ENCODE measurements at places on chromosomes 3 and 15.

GRCh38 chr3:187640569-187641059 lies 29.6 kb downstream of the SST start:
- no peak for DNase-seq

DNA sequence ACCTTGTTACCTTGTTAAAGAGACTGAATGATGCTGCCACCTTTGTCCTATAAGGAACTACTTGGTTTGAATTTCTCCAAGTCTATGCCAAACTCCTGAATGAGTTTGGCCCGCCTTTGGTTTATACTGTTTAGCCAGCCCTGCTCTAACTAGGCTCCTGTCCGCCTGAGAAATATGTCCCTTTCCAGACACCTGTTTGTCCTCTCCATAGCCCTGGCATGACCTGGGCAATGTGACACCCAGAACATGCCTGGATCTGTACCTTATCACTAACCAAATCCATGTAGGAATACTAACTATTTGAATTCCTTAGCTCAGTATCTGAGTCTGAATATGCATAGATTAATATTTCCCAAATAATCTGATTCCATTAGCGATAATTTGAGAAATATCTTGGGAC lies 24.4 kb upstream of the TMC3 start:
- no peak for DNase-seq

- DNase-seq: no peak
Measured at GRCh38 chr3:122183893-122184590, 574 bp downstream of the CASR start.

- no peak for DNase-seq
Measured at GRCh38 chr3:115804713-115805119, 181.4 kb downstream of the GAP43 start.

- DNase-seq: no peak
Measured at GRCh38 chr3:536417-536813, 339.9 kb downstream of the CHL1 start.

DNA sequence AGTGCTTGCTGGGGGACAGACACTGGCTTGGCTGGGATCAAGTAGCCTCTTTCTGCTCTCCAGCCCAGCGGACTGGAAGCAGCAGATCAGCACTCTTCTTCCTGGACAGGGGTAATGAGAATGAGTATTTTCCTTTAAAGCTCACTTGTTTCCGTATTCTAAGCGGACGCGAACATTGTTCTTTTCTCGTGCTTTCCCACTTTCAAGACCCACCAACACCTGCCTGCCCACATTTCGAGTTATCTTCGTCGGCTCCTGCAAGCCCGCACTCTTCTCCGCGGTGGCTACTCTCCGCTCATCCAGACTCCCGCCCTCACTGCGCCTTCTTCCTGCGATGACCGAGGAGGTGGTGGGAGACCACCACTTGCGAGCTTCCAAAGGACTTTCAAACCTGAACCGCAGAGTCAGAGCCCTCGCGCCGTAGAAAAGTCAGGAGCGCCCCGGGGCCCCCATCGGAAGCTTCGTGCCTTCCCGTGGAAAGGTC lies 1.6 kb upstream of the PPM1L start:
- no peak for DNase-seq

GRCh38 chr3:36837089-36837488 lies 72.7 kb upstream of the DCLK3 start:
- no peak for DNase-seq

GRCh38 chr3:194739498-194740284 lies 54.0 kb downstream of the FAM43A start:
- DNase-seq: no peak

DNA sequence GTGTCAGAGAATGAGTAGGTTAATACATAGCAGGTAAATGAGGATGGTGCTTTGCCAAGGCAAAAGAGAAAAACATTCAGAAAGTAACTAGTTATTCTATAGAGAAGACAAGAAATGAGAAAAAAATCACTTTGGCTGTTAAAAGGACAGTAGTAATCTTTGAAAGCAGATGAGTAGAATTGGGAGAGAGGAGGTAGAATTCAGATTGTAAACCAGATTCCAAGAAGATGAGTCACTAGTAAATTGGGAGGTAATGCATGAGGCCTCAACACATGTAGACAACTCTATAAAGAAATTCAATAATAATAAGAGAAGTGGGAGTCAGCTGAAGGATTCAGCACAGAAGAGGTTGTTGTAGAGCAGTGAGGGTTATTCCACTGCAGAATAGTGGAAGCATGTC lies 81.4 kb downstream of the MBNL1 start:
- no peak for DNase-seq

DNA sequence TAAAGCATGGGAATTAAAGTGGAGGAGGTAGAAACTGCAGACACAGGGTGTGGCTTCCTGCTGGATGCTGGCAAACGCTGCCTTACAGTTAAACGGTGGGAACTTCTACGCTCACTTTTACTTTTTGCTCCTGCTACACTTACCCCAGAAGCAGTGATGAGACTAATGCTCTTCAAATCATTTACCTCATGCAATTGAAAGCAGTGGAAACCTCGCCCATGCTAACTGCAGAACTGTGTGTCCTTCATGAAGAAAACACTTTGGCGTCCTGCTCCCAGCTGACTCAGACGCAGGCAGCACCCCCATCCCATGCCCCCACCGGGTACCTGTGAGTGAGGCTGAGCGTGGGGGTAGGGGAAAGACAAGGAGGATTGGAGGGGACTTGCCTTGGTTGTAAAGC lies 31.8 kb downstream of the UPK1B start:
- no peak for DNase-seq

GRCh38 chr3:141095546-141095937 lies 44.4 kb downstream of the SPSB4 start:
- no peak for DNase-seq

DNA sequence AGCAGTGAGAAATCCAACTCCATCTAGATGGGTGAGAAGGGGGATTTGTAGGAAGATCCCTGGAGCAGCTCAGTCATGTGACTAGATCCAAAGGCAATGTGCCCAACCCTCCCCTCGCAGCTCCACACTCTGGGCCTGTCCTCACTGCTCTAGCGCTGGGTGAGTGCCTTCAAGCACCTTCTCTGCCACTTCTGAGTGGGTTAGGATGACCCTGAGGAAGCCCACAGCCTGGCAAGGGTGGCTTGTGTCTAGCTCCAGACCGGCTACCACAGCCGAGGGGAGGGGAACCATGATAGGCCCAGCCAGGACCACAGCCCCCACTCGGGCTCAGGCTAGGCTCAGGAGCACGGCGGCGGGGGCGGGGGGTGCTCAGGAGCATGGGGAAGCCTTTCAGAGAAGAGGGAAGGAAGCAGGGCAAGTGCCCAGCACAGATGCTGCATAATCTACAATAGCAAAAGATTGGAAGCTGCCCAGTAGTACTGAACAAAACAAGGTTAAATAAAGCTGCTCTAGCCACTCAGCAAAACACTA lies 1.7 kb downstream of the SPATA12 start:
- DNase-seq: no peak

DNA sequence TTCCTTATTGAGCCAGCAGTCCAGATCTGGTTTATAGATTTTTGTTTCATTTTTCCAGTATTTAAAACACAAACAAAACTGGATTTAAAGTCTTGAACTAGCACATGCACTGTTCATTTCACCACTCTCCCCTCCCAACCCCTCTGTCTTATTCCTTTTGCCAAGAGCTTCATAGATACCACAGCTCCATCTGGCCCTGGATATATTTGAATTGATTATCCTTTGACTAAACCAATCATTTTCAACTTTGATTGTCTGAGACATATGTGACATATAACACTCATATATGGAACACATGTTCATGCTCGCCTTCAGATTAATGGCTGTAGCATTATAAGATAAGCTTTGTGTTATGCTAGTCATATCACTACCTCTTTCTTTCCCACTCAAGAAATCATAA lies 376.6 kb upstream of the NAALADL2 start:
- no peak for DNase-seq

DNA sequence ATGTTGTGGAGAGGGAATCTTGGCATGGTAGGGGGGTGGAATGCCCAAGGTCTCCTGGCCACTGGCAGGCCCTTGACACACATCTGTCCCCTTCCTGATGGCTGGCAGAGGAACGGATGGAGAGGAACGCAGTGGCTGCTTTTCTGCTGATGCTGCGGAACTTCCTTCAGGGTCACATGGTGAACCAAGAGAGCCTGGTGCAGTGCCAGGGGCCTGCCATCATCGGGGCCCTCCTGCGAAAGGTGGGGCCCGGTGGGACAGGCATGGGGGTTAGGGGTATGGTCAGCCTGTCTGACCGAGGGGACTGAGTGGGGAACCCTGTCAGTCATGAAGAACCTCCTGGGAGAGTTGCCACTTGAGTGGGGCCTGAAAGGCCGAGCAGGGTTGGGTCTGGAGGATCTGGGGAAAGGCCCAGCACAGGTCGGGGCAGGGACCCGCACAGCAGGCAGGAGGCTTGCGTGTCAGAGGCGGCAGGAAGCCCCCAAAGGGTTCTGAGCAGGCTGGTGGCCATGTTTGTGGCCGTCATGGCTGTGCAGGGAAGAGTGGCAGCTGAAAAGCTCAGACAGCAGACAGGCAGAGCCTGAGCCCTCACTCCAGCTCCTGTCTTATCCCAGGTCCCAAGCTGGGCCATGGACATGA lies 18.1 kb downstream of the NBEAL2 start:
- no peak for DNase-seq

- no peak for DNase-seq
Measured at GRCh38 chr3:66831931-66832330, 166.2 kb upstream of the KBTBD8 start.

GRCh38 chr3:70736009-70736408 lies 423.6 kb upstream of the MDFIC2 start:
- DNase-seq: no peak

GRCh38 chr15:33068007-33068481 lies 126.5 kb downstream of the FMN1 start:
- DNase-seq: no peak

DNA sequence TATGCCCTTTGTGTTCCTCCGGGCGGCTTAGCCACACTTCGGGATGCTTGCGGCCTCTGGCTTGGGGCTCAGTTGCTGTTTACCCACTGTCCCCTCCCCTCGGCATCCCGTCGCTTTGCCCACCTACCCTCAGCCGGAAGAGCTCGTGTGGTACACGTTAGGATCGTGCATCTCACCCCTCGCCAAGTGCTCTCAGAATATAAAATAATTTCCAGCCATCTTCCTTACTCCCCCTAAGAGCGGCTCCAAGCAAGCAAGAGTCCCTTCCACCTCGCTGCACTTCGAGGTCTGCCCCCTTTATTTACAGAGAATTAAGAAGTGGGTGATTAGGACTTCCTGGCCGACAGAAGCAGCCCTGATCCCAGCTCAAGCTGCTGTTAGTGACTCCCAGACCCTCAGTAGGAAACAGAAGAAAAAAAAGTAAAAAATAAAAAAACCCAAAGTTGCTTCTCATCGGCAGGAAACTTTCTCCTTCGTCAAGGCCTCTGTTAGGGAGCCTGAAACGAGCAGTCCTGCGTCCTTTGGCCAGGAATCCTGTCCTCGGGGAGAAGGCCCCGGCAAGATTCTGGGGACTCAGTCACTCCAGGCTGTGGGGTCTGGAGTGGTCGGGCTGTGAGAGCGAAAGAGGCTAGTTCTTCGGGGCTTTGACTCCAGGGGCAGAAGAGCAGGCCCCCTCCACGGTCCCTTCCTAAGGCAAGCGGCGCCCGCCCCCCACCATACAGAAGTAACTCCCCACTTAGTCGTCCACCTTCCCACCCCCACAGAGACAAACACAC lies 3.0 kb downstream of the MEIS2 start:
- no peak for DNase-seq

- no peak for DNase-seq
Measured at GRCh38 chr15:38148471-38148870, 104.2 kb upstream of the SPRED1 start.

GRCh38 chr15:42088801-42089640 lies 5.3 kb downstream of the PLA2G4D start:
- no peak for DNase-seq

DNA sequence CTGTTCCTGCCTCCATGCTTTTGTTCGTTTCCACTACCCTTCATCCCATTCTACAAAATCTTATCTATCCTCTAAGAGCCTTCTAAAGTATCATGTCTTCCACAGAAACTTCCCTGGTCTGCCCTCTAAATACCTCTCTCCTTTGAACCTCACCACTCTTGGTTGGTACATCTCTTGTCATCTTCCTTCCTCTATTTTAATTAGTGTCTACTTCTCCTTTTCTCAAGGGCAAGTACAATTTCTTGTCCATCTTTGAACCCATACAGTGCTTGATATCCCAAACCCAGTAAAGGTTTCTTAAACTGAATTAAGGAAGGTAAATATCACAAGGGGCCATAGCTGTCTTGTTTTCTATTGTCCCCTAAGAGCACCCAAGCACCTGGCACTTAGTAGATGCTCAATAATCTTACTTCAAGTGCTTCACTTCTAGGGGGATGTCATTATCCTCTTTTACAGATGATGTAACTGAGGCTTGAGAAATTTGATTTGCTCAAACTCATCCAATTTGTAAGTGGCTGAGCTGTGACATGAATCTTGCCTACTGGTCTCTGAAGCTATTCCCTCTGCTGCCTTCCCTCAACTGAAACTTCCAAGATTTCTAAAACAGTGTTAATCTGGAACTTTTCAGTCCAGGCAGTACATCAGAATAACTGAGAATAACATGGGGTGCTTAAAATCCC lies 2.6 kb upstream of the DAPK2 start:
- DNase-seq: no peak

DNA sequence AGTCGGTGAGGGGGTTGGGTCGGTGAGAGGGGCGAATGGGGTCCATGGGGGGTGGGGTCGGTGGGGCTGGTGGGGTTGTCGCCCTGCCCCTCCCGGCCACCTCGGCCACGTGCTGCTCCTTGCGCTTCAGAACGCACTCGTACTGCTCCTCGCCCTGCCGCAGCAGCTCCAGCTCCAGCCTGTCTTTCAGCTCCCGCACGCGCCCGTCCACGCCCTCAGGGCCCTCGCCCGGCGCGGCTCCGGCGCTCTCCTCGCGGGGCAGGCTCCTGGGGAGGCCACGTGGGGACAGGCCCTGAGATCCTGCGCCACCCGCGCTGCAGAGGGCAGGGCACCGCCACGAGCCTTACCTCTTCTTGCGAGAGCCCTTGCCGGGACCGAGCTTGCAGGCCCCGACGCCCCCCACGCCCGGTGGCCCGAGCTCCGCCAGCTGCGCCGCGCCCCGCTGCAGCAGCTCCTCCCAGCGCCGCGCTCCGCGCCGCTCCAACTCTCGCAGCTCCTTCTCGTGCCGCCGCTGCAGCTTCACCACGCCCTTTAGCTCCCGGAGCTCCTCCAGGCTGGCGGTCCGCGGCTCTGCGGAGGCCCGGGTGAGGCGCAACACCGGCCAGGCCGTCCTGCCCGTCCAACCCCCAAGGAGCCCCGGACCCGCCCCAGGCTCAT lies 8.2 kb upstream of the ANKRD63 start:
- no peak for DNase-seq

DNA sequence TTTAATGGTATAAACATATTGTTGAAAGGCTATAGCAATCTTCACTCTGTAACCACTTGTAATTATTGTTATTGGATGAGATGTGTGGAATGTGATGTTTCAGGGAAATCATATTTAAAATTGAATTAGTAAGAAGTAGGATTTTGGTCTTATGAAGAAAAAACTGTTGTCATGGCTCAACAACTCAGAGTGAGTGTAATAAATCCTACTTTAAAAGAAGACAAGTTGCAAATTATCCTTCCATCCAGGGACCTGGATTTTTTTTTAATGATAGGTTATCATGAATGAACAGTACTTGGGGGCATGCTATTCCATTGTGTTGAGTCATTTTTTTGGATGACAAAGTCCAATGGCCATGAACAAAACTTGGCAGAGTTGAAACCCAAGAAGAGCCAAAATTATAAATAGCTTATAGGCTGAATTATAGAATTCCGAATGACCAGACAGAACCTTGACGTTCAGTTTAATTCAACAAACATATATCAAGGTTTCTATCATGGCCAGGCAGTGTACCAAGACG lies 625.5 kb upstream of the ZNF717 start:
- DNase-seq: no peak

Measured in CD4-positive, alpha-beta T cell treated with Interleukin-15 for 4 hours (primary cell).